ENCODE measurements at places on chromosomes 5 and 9. TPM values are rescaled to one million over a fixed set of nuclear protein-coding genes. Genes with fewer than 3 reads are reported as not detected.

- peak overlapping the region; percentile 47 for H3K27ac ChIP-seq
- no peak overlapping the region for H3K4me3 ChIP-seq
- no peak for DNase-seq
- peaks cover 27% of the 10 kb centered on the region for H3K4me1 ChIP-seq
- no peaks in the 10 kb centered on the region for H3K36me3 ChIP-seq
Measured at GRCh38 chr9:123335193-123335985, 20.6 kb upstream of the CRB2 start.

DNA sequence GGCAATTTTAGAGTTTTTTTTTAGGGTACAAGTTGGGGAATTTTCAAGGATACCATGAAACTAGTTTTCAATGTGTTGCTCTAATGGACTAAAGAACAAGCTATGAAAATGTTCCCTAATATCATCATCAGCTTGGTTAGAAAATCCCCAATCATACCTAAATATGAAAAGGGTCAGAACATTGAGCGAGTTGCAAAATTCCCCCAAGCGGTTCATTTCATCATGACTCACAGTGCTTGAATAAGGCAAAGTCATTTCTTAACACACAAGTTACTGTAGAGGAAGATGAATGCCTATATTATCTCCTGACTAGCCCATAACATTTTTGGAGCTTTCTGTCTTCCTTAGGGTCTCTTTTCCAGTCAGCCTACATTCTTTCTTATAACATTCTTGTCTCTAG, 62.7 kb downstream of the ST8SIA4 start:
- no peak for DNase-seq
- peaks cover 29% of the 10 kb centered on the region for H3K4me1 ChIP-seq
- H3K27me3 ChIP-seq, result no peaks in the 10 kb centered on the region

GRCh38 chr9:128304971-128305288, 17.3 kb downstream of the TRUB2 start:
- no peaks in the 10 kb centered on the region for H3K27me3 ChIP-seq
- no peak overlapping the region for H3K27ac ChIP-seq
- DNase-seq, result no peak
- peaks cover 3% of the 10 kb centered on the region for H3K36me3 ChIP-seq
- H3K4me1 ChIP-seq, result no peaks in the 10 kb centered on the region

DNA sequence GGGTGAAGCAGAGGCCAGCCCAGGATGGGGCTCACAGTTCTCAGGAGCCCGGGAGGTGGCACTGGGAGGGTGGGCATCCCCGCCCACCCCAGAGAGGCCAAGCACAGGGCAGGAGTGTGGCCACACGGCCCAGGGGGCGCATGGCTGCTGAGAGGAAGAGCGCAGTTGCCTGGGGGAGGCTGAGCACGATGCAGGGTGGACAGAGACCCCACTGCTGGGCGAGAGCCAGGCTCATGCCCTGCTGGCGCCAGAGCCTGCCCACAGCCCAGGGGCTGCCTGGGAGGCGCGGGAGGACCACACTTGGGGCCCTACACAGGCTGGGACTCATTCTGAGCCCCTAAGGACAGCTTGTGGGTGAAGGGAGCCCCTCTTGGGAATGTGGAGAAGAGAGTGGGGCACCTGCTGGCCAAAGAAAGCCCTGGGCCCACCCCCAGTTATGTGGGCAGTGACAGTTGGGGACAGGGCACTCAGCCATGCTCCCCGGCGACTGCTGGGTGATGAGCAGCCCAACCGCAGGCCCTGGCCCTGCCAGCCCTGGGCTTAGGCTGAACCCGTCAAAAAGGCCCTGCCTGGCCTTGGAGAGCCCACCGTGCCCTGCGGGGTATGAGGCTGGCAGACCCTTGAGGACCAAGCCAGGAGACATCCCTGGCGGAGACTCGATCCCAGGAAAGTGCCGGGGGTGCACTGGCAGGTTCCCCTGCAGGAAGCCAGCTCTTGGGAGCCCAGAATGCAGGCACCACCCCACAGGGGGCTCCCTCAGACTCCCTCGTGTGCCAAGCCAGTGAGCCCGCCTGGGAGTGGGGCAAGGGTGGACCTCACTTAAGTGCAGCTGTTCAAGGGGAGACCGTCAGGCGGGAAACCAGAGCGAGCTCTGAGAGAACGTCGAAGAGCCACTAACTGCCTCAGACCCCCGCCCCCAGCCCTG, 21.6 kb upstream of the CAMSAP1 start:
- no peak overlapping the region for H3K27ac ChIP-seq
- H3K36me3 ChIP-seq, result peaks cover 3% of the 10 kb centered on the region
- no peaks in the 10 kb centered on the region for H3K27me3 ChIP-seq
- no peak for DNase-seq

DNA sequence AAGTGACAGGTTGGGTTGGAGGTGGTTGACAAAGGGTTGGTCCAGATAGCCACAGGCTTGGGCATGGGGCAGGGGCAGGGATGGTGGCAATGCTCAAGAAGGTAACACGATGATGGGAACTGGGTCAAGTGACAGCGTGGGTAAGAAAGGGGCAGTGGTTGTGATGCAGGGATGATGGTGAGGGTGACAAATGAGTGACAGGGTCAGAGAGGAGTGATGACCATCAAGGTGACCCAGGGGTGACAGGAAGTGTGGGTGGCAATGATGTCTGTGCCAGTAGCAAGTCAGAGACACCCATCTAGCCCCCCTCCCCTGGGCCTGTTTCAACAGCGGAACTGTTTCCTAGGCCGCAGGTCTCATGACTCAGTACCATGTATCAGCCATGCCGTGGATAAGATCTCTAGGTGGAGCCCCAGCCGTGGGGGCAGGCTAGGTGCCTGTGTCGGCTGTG, 20.5 kb downstream of the AQP3 start:
- H3K27me3 ChIP-seq, result no peaks in the 10 kb centered on the region
- H3K4me1 ChIP-seq, result no peaks in the 10 kb centered on the region
- no peaks in the 10 kb centered on the region for H3K36me3 ChIP-seq
- DNase-seq, result no peak
- H3K4me3 ChIP-seq, result no peak overlapping the region

DNA sequence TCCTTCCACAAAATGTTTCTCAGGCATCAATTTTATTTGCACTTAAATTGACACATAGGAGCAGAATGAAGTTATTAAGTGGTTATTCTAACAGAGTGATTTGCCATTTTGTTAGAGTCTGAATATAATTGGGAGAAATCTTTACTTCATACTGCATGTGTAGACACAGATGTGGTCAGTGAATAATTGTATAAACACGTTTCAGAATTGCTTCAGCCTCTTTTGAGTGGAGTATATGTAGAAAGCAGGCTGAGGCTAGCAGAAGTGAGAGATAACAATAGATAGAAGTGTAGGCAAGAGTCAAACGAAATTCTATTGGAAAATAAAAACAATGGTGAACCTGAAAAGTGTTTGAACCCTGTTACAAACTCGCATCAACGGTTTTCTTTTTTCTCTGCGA, 270.7 kb downstream of the TMEM167A start:
- H3K36me3 ChIP-seq, result no peaks in the 10 kb centered on the region
- no peak for DNase-seq
- H3K4me3 ChIP-seq, result no peak overlapping the region
- no peak overlapping the region for H3K27ac ChIP-seq
- H3K27me3 ChIP-seq, result no peaks in the 10 kb centered on the region

- peaks cover 25% of the 10 kb centered on the region for H3K36me3 ChIP-seq
- no peak for DNase-seq
- peaks cover 43% of the 10 kb centered on the region for H3K4me1 ChIP-seq
Measured at GRCh38 chr5:10250806-10251276, 761 bp downstream of the CCT5 start.

- H3K27me3 ChIP-seq, result peaks cover 2% of the 10 kb centered on the region
- no peaks in the 10 kb centered on the region for H3K36me3 ChIP-seq
- no peak overlapping the region for H3K4me3 ChIP-seq
Measured at GRCh38 chr9:135268981-135269380, 181.5 kb downstream of the OLFM1 start.

DNA sequence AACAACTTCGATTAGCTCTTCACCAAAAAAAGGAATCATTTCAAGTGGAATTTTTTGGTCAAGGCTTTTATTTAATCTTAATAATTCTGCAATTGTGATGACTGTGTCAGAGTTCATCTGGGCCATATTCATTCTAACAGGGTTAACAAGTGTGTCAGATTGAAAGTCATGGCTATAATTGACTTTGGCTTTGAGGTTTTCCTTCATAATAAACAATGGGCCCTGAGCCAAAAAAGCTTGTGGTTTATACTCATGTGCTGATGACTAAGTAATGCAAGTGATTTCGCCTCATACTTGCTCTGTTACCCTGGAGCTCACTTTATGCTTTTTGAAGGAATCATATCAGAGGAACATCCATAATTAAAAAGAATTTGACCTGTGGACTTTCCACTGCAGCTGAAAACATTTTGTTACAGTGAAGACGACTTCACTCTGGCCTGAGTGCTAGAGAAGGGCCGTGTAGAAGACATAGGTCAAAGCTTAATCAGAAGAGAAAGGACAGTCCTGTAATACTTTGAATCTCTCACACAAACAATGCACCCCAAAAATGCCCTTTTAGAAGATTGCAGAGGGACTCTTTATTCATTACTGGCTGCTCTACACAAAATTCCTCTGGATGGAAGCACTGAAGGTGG, 101.7 kb downstream of the GDNF start:
- peaks cover 16% of the 10 kb centered on the region for H3K4me1 ChIP-seq
- DNase-seq, result no peak
- H3K36me3 ChIP-seq, result peaks cover 19% of the 10 kb centered on the region
- H3K27me3 ChIP-seq, result no peaks in the 10 kb centered on the region

- no peaks in the 10 kb centered on the region for H3K27me3 ChIP-seq
- DNase-seq, result no peak
- H3K4me3 ChIP-seq, result no peak overlapping the region
- no peaks in the 10 kb centered on the region for H3K4me1 ChIP-seq
- no peak overlapping the region for H3K27ac ChIP-seq
Measured at GRCh38 chr9:107963246-107963645, 473.7 kb upstream of the KLF4 start.

- DNase-seq, result no peak
- no peaks in the 10 kb centered on the region for H3K4me1 ChIP-seq
- no peaks in the 10 kb centered on the region for H3K36me3 ChIP-seq
- no peaks in the 10 kb centered on the region for H3K27me3 ChIP-seq
- no peak overlapping the region for H3K4me3 ChIP-seq
Measured at GRCh38 chr5:68193481-68194036, 22.0 kb upstream of the PIK3R1 start.

- H3K4me3 ChIP-seq, result no peak overlapping the region
- peaks cover 8% of the 10 kb centered on the region for H3K4me1 ChIP-seq
- DNase-seq, result no peak
Measured at GRCh38 chr9:76588316-76588715, 129.3 kb downstream of the GCNT1 start.

- H3K27ac ChIP-seq, result no peak overlapping the region
- H3K36me3 ChIP-seq, result no peaks in the 10 kb centered on the region
- H3K27me3 ChIP-seq, result no peaks in the 10 kb centered on the region
- no peak overlapping the region for H3K4me3 ChIP-seq
- H3K4me1 ChIP-seq, result no peaks in the 10 kb centered on the region
- DNase-seq, result no peak
Measured at GRCh38 chr5:120314191-120314590, 149.9 kb upstream of the PRR16 start.

- H3K36me3 ChIP-seq, result no peaks in the 10 kb centered on the region
- DNase-seq, result no peak
- H3K27me3 ChIP-seq, result peaks cover 11% of the 10 kb centered on the region
- no peaks in the 10 kb centered on the region for H3K4me1 ChIP-seq
Measured at GRCh38 chr5:73815631-73816030, 189.6 kb downstream of the ARHGEF28 start.

GRCh38 chr9:111008158-111009075, 29.9 kb downstream of the LPAR1 start:
- H3K36me3 ChIP-seq, result no peaks in the 10 kb centered on the region
- H3K27me3 ChIP-seq, result peaks cover 2% of the 10 kb centered on the region
- no peaks in the 10 kb centered on the region for H3K4me1 ChIP-seq
- H3K4me3 ChIP-seq, result no peak overlapping the region
- no peak for DNase-seq

GRCh38 chr5:163456029-163456589, 3.8 kb downstream of the NUDCD2 start:
- peaks cover 31% of the 10 kb centered on the region for H3K36me3 ChIP-seq
- no peak overlapping the region for H3K4me3 ChIP-seq
- H3K27ac ChIP-seq, result peak overlapping the region; percentile 37
- H3K4me1 ChIP-seq, result peaks cover 22% of the 10 kb centered on the region

- no peak for DNase-seq
- H3K4me3 ChIP-seq, result no peak overlapping the region
- H3K36me3 ChIP-seq, result no peaks in the 10 kb centered on the region
- H3K4me1 ChIP-seq, result no peaks in the 10 kb centered on the region
- no peak overlapping the region for H3K27ac ChIP-seq
- no peaks in the 10 kb centered on the region for H3K27me3 ChIP-seq
Measured at GRCh38 chr5:2877522-2877921, 126.0 kb upstream of the IRX2 start.

GRCh38 chr5:177468329-177468684, 5.1 kb downstream of the DBN1 start:
- H3K4me3 ChIP-seq, result no peak overlapping the region
- H3K27ac ChIP-seq, result peak overlapping the region; percentile 60
- DNase-seq, result no peak
- H3K4me1 ChIP-seq, result peaks cover 27% of the 10 kb centered on the region

DNA sequence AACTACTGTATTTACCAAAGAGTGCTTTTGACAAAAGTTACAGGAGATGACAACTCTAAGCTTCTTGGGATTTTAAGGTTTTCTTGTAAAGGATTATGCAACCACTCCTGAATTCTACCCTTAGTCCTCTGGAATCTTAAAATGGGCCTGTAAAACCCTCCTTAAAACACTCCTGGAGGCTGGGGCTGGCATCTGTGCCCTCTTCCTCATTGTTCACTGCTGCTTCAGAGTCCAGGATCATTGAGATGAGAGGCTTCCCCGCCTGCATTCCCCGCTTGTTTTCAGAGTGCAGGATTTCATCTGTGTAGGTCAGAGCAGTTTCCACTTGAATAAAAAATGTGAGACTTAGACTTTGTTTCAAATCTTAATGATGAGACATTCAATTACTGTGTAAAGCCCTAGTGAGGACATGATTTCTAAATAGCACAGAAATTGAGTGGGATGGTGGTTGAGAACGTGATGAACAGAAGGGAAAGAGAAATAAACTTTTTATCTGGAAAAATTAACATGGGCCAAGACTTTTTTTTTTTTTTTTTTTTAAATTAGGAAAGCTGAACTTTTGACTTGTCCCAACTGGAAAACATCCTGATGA, 40.4 kb downstream of the PCSK5 start:
- no peak overlapping the region for H3K27ac ChIP-seq
- peaks cover 16% of the 10 kb centered on the region for H3K36me3 ChIP-seq
- H3K27me3 ChIP-seq, result no peaks in the 10 kb centered on the region
- H3K4me1 ChIP-seq, result peaks cover 3% of the 10 kb centered on the region
- DNase-seq, result no peak

DNA sequence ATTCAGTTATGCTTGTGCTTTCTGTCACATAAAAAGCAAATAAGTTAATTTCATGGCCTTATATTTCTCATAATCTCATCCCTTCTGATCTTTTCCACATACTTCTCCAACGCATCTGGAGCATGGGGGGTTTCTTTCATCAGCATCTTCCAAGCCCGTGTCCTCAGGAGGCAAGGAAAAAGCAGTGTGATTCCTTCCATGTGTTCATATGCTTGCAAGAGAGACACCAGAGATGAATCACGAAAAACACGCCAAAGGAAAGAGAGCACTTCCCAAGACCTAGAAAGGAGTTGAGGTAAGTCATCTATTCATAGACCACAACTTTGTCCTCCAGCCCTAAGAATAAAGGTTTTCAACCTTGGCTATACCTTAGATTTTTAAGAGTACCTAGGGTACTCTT, 26.0 kb upstream of the SVEP1 start:
- H3K36me3 ChIP-seq, result no peaks in the 10 kb centered on the region
- DNase-seq, result no peak
- no peaks in the 10 kb centered on the region for H3K4me1 ChIP-seq
- H3K27ac ChIP-seq, result no peak overlapping the region
- H3K4me3 ChIP-seq, result no peak overlapping the region
- peaks cover 2% of the 10 kb centered on the region for H3K27me3 ChIP-seq

CRAT gene
- 19.5 TPM for total RNA-seq

HMCN2 gene
- not detected for total RNA-seq

TRAPPC13 gene
- 18.8 TPM for total RNA-seq

ARSI gene
- not detected for total RNA-seq

QRFP gene
- total RNA-seq, result not detected

HOMER1 gene
- 2.3 TPM for total RNA-seq

TEK gene
- total RNA-seq, result not detected

MRPL36 gene
- 47.1 TPM for total RNA-seq
